ENCODE measurements at places on chromosomes 5 and 9.

DNA sequence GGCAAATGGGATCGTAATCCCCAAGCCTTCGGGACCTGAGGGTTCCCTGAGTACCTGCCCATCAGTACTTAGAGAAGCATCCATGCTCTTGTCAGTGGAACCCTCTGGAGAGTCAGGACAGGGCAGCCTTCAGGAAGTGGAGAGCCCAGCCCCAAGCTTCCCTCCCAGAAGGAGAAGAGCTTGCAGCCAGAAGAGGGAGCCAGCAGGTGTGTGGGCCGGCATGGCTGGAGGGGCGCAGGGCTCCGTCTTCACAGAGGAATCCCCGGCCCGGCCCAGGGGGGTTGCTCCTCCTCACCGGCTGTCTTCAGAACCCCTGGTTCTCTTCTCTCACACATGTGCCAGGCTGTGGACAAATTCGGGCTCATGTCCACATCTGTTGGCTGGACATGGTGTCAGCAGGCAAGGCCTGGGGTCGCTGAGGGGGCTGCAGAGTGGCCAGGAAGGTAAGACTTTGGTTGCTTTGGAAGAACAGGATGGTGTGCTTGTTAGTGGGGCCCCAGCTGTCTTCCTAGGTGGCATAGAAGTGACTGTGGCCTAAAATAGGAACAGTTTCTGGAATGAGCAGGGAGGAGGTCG is 58.9 kb upstream of the RXRA start:
- no peak for DNase-seq

DNA sequence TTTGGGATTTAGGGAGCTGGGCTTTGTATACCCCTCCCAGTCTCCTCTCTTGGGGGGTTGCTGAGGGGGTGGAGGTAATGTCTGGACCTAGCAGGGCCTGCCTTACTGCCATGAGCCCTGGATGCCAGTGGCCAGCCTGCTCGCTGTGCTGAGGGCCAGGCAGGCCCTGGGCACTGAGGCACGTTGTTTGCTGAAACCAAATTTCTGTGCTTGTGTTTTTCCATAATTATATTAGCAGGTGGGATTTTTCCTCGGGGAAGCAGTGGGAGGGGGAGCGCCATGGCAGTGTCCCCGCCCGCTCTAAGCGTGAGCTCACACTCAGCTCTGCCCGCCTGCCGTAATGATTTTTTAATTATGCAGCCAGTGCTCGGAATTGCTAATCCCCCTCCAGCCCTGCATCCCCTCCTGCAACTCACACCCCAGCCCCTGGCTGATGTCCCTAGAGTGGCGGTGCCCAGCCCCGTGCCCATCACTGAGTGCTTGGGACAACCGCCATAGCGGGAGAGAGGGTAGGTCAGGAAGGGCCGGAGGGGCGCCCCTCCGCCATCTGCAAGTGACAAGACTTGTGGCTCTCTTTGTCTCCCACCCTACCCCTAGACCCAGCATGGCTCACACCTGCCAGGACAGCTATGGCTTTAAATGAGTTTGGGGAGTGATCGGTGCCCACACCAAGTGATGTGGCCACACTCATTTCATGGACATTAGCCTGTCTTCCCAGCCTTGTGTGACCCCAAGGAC is 20.9 kb downstream of the CXXC5 start:
- DNase-seq: no peak

GRCh38 chr5:39055768-39056398 is 18.3 kb downstream of the RICTOR start:
- DNase-seq: no peak

GRCh38 chr9:110892689-110893088 is 145.6 kb downstream of the LPAR1 start:
- no peak for DNase-seq

DNA sequence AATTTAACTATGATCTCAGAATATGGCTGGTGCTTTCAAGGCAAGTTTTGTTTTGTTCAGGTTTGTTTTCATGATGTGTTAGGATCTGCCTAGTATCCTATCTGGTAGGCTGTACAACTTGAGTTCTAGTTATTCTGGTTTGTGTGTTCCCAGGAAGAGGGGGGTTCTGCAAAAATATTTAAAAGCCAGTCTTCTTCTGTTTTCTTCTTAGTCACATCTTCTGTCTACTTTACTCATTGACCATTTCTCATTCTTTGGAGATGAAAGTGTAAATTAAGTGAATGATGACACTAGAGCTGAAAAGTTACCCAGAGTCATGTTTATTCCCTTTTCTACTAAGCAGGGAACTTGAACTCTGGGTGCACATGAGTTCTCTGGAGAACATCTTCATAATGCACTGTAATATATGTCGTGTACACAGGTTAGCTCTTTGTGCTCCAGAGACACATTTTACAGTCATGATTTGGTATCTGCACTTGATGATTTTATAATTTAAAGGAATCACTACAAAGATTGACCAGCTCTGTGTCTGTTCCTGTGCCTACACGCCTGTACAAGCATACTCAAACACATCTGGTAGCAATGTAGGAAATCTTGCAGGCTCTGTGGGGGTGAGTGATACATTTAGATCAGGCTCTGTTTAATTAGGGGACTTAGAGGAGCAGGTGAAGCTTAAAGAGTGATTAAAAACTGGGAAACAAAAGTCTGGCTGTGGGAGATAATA is 5.0 kb downstream of the SMAD5 start:
- no peak for DNase-seq

DNA sequence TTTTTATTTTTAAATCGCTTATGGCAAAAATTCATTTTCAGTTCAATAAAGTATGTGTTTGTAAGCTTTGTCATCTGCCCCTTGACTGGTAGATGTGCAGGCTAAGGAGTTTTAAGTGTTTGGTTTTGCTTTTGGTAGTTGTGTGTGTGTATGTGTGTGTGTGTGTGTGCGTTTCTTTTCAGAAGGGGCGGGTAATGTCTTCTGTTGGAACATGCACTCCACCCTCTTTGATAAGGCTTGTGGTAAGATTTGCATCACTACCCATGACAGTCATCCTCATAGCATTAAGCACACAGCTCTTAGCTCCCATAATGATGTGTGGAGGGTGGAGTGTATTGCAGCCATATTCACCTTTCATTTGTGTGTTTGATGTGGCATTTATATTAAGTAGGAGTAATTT is 92.1 kb upstream of the FSD1L start:
- DNase-seq: no peak
